ENCODE measurements at places on chromosomes 7 and 10.

- DNase-seq = no peak
Measured at GRCh38 chr7:81672872-81673271, 97.0 kb downstream of the HGF start.

DNA sequence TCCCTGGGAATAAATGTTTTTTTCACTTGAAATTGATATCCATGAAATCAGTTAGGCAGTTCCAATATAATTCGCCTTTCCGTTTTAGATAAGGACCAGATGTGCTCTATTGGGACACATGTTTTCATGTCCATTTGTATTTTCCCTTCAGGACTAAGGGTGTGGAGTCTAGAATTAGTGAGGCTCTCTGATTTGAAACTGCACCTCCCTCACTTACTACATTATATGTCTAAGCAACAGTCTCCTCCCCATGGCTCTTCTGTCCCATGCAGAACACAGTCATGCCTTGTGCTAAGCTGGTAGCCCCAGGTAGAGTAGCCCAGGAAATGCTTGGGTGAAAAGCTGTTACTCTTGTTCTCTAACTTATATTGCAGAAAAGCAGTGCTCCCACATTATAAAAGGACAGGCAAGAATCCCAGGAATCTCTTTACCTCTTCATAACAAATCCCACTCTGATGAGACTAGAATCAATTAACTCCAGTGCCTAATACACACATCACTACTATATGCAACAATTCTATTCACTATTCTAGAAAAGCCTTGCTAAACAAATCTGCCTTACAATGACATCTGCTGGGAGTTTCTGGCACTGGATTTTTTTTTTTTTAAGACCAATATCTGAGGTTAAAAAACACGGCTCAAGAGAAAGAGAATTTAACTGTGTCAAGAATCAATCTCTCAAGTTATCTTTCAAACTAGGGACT lies 293.9 kb downstream of the SNX13 start:
- DNase-seq = no peak

GRCh38 chr10:11444531-11445228 lies 166.8 kb downstream of the USP6NL start:
- DNase-seq = no peak

DNA sequence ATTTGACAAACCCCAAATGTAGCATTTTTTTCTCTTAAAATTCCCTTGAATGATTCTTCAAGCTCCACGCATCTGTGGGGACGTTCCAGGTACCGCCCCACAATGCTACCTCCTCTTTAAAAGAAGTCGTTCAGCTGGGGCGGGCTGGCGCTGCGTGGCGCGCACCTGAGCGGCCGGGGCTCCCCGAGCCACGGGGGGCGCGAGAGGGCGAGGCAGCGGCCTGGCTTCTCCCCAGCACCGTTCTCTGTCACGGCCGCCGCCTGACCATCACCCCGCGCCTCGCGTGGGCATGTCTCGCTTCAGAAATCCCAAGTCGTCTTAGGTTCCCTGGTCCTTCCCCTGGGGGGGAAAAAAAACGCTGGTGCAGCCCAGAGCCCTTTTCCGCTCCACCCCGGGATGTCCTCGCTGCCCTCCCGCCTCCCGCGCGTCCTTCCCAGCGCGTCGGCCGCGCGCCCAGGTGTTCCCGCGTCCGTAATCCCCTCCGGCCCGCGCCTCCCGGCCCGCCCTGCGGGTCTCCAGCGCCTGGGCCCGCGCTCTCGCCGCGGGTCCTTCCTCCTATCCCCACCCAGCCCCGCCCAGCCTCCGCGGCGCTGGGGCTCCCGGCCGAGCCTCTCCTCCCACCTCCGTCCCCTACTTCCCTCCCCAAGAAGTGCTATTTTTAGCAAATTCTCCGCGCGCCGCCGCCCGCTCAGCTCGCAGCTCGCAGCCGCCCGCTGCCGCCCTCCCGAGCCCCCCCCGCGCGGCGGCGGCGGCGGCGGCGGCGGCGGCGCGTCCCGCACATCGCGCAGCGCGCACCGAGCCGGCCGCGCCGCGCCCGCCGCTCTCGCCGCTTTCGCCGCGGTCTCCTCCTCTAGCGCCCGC lies 58.7 kb upstream of the PRPS1L1 start:
- DNase-seq = peak; percentile 49

DNA sequence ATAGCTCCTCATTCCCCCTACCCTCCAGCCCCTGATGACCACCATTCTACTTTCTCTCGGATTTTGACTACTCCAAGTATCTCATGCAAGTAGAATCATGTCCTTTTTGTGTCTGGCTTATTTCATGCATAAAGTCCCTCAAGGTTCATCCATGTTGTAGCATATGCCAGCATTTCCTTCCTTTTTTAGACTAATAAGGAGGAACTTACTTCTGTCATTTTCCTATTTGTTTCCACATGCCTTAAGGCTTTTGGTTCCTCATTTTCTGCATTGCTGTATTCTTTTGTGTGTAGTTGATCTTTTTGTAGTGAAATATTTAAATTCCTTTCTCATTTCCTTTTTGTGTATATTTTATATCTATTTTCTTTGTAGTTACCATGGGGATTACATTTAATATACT lies 376.9 kb downstream of the CALN1 start:
- DNase-seq = no peak

DNA sequence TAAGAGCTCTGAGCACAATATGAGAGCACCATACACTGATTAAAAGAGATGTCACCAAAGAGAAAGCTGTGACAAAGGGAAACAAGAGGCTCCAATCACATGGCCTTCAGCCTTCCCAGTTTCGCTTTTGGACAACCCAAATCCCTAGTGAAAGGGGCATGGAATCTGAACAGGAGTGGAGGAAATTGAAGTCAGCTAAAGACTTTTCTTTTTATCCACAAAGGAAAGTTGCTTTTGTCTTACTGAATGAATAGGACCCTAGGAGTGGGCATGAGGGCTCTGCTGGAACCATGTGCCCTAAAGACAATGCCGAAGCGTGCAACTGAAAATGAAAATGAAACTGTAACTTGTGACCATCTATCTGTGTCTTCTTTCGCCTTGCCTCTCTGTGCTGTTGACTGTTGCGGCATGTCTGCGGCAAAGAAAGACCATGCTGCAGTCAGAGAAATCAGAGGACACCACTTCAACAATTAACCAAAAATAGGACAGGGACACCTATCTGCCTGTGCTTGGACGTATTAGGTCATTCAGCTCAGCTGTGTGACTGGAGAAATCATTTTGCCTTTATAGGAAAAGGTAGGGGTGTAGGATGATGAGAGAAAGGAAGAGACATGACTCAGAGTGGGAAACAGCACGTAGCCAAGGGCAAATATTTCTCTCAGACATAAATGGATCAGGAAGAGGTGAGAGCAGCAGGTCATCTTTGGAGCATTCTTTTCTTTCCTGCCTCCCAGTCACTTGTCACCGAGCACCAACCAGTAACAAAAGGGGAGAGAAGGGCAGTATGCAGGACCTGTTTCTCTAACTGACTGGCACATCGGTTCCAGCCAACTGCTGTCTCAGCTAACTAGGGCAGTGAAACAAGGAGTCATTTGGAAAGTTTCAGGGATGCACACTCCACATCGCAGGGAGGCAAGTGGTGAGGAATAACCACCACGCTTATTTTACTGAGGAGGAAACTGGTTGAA lies 12.3 kb downstream of the CAV2 start:
- DNase-seq = no peak

- DNase-seq = peak; percentile 12
Measured at GRCh38 chr10:73465978-73466726, 29.7 kb downstream of the PPP3CB start.

GRCh38 chr10:27611236-27611635 lies 107.1 kb downstream of the RAB18 start:
- no peak for DNase-seq

DNA sequence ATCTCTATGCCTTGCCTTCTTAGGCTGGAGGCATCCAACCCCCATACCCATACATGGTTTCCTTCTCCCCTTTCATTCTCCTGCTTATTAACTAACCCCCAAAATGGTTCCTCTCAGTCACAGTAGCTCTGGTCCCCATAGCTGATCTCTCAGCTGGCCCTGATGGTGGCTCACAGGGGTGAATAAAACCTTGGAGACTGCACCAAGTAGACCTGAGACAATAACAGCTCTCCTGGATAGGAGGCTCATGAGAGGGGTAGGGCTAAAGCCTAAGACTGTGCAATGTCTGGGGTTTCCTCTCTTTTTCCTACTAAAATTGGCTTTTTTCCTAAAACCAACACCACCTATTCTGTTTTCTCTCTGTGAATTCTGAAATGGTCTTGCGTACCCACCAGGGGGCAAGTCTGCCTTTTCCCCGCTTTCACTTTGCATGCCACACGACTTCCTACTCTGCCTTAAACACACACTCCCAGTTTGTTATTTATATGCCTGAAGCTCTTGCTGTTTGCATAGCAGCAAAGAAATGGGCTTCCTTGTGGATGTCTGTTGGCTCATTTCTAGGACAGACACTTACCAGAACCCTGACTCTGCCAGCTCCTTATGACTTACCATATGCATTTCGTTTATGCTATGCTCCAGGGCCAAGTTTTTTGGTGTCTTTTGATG lies 18.4 kb upstream of the PON1 start:
- DNase-seq = no peak

- no peak for DNase-seq
Measured at GRCh38 chr7:102934701-102935100, 21.9 kb downstream of the LRRC17 start.

GRCh38 chr10:71087622-71088021 lies 124.7 kb upstream of the UNC5B start:
- no peak for DNase-seq

- peak; percentile 75 for DNase-seq
Measured at GRCh38 chr10:124992462-124993344, 50.8 kb downstream of the ZRANB1 start.

DNA sequence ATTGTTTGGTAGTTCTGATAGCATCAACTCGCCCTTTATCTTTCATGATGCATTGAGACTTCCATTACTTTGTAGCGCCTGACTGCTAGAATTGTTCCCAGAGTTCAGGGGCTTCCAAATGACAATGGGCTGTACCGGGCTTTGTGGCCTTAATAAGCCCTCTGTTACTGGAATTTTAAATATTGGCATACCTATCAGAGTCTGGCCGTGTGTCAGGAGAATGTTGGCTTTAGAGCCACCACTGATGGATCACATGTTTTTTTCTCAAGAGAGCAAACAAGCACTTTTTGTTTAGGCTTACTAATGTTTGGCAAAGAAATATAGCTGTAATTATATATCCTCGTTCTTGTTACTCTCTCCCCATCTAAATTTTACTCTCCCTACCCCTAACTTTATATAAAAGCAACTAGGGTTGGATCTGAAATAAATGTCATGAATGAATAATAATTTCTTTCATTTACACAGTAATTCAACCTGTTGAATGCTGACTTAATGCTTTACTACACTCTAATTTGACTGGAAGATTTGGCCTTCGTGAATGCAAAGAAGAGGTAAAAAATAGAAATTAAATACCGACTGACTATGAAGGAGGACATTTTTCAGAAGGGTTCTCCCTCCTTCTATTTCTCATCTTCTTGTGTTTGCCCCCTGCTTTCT lies 396.7 kb downstream of the AUTS2 start:
- DNase-seq = no peak

DNA sequence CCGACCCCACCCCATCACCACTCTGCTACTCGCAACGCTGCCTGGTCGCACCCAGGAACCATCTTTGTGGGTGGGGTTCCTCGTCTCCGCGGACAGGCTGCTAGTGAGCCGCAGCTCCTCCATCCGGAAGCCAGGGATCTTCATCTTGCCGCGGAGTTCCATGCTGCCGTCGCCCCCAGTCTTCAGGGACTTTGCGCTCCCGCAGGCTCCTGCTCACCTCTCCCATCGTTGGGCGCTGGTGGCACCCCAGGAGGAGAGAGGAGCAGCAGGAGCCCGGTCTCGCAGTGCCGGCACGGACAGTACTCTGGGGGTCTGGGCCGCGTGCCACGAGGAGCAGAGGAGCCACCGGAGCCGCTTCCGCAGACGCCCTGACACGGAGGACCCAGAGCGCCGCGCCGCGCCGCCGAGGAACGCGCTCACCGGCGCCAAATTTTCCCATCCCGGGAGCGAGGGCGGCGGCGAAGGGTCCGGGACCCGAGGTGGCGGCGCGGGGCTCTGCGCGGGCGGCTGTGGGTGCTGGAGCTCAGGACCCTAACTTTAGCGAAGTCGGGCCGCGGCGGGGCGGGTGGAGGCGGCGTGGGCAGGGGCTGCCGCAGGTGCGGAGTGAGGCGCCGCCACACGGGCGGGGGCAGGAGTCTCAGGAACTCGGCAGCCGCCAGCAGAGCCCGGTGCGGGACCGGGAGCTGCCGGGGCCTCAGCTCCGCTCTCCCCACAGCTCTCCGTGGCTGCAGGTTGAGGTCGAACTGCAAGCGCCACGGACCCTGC lies 750.1 kb upstream of the SORCS1 start:
- no peak for DNase-seq

DNA sequence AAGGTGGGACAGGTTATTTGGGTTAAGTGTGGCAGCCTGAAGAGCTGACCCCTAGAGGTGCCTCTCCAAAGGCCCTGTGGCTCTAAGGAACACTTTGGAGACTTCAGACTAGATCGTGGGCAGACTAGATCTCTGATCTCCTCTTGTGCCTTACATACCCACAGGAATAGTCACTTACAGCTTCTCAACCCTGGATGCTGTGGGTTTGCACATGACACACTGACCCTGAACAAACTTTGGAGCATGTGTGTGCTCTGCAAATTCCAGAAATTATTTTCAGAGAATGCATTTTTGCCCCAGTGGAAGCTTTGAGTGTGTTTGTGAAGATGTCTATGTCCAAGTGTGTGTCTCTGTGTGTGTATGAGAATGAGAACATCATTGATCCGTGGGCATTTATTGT lies 119.6 kb downstream of the EMX2 start:
- DNase-seq = no peak

DNA sequence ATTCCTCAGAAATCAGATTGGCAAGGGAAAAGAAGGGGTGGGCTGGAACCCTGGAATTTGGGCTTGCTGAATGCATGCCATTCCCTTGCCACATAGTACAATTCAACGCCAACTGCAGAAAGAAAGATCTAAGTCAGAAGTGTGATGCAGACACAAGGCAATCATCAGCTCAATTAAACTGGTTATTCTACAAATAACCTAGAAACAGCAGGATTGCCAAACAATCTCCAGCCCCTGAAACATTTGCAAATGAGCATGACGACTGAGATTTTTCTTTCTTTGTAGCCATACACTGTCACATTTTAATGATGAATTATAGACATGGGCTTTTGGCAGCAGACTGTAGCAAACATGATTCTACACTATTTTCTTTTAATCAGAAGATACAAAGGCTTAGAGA lies 16.5 kb upstream of the CREB5 start:
- DNase-seq = no peak

DNA sequence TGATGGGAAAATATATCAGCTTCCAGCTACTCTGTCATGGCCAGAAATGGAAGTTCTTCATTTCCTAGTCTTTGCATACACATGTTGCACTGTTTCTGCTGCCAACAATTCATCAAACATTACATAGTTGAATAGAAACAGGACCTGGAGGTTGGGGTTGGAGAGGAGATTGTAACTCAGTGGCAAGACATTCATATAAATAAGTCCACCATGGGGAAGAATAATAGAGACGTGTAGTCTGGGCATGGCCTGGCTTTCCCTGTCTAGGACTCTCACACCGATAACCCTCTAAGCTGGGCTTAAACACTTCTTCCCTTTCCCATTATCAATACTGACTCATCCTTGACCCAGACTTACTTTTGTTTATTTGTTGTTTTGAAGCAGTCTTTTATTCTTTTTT lies 155.7 kb downstream of the PLPP4 start:
- DNase-seq = no peak

- DNase-seq = no peak
Measured at GRCh38 chr7:100719523-100720278, 567 bp upstream of the EPO start.

- no peak for DNase-seq
Measured at GRCh38 chr10:74153676-74154075, 2.7 kb downstream of the ADK start.
